Mucosa of gallbladder (tissue), 1 donor: ENCODE measurements at places on chromosomes 1 and 21. TPM values are rescaled to one million over a fixed set of nuclear protein-coding genes. Genes with fewer than 3 reads are reported as not detected.

DNA sequence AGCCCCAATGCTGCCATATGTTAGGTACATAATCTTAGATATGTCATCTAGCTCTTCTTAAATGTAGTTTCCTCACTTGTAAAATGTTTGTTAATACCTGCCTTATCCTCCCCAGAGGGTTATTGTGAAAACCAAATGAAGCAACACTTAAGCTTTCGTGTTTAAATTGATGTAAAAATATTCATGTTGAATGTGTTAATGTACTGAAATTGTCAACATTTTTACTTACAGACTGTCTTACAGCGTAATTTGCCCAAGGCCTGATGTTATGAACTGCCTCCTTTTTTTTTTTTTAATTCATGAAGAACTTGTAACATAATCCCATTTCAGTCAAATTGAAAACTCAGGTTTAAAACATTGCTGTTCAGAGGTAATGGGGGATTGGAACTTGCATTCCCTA lies 25.6 kb upstream of the ENAH start:
- no peak for DNase-seq

DNA sequence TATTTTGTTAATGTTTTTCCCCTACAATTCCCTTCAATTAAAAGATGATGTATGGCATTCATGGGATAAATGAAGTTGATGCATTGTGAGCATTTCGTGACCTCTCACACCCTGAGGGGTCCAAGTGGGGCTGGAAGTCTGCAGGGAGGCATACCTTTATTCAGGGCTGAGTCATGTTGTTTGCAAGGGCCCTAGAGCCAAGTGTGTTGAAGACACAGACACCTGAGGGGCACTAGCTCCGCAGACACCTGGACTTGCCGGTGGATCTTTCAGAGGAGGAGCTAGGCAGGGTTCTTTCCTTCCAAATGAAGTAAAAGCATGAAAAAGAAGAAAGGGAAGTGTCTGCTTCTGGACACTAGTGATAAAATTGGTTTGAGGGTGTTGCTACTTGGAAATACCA lies 57.0 kb upstream of the RGS7 start:
- no peak for DNase-seq

DNA sequence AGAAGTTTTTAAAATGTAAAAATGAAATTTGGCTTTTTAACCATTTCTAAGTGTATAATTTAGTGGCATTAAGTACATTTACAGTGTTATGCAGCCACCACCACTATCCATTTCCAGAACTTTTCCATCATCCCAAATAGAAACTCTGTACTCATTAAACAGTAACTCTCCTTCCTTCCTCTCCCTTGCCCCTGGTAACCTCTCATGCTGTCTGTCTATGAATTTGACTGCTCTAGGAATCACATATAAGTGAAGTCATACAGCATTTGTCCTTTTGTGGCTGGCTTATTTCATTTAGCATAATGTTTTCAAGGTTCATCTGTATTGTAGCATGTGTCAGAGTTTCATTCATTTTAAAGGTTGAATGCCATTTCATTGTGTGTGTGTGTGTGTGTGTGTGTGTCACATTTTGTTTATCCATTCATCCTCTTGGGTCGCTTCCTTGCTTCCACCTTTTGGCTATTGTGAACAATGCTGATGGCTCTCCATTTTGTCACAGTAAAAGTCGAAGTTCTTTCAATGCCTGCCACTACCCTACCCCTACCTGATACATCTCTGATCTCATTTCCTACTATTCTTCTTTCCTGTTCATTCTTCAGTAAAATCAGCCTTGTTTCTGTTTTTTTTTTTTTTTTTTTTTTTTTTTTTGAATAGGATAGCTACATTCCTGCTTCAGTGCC lies 45.3 kb downstream of the F3 start:
- no peak for DNase-seq

Gene C1orf74
- total RNA-seq = 1.8 TPM

Gene C8B
- 1.9 TPM for total RNA-seq
